ENCODE measurements at places on chromosomes 5 and 9. TPM values are rescaled to one million over a fixed set of nuclear protein-coding genes. Genes with fewer than 3 reads are reported as not detected.

GRCh38 chr5:105978011-105978410 is 1692.7 kb downstream of the EFNA5 start:
- no peak overlapping the region for H3K4me3 ChIP-seq
- H3K4me1 ChIP-seq = no peaks in the 10 kb centered on the region
- H3K27ac ChIP-seq = no peak overlapping the region
- no peaks in the 10 kb centered on the region for H3K36me3 ChIP-seq
- no peaks in the 10 kb centered on the region for H3K27me3 ChIP-seq
- DNase-seq = no peak

DNA sequence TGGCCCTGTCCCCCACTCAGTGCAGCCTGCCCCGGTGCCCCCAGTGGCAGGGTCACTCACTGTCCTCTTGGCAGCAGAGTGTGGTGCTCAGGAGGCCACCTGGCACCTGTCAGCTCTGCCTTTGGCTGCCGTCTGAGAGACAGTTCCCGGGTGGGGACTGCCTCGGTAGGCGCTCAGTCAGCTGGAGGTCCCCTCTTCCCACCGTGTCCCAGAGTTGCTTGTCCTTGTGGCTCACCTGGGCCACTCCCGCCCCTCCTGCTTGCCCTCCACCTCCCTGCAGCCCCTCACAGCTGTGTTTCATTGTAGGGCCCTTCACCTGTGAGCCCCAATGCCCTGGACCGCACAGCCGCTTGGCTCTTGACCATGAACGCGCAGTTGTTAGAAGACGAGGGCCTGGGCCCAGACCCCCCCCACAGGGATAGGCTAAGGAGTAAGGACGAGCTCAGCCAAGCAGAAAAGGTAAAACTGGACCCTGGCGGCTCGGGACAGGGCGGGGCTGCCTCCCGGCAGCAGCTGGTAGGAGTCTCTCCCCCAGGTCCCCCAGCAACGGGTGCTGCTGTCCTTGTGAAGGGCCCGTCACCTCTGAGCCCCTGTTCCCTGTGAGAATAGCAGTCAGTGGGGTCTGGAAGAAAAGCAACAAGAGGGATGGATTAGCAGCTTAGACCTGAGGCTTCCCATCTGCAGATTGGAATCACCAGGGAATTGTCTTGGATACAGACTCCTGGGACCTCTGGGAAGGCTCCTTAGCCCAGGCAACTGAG is 122.7 kb downstream of the DAB2IP start:
- no peak overlapping the region for H3K4me3 ChIP-seq
- peak overlapping the region; percentile 19 for H3K27ac ChIP-seq
- no peaks in the 10 kb centered on the region for H3K4me1 ChIP-seq
- no peaks in the 10 kb centered on the region for H3K27me3 ChIP-seq
- peak; percentile 28 for DNase-seq
- no peaks in the 10 kb centered on the region for H3K36me3 ChIP-seq

- H3K4me3 ChIP-seq = no peak overlapping the region
- H3K27me3 ChIP-seq = no peaks in the 10 kb centered on the region
- H3K36me3 ChIP-seq = no peaks in the 10 kb centered on the region
- DNase-seq = no peak
- H3K4me1 ChIP-seq = no peaks in the 10 kb centered on the region
- no peak overlapping the region for H3K27ac ChIP-seq
Measured at GRCh38 chr9:113720495-113720894, 155.6 kb upstream of the ZNF618 start.

GRCh38 chr9:13382595-13382994 is 103.1 kb upstream of the MPDZ start:
- no peak overlapping the region for H3K4me3 ChIP-seq
- H3K27ac ChIP-seq = no peak overlapping the region
- no peaks in the 10 kb centered on the region for H3K36me3 ChIP-seq
- H3K27me3 ChIP-seq = no peaks in the 10 kb centered on the region
- H3K4me1 ChIP-seq = no peaks in the 10 kb centered on the region

The ADGRD2 gene
- not detected for polyA plus RNA-seq

DNA sequence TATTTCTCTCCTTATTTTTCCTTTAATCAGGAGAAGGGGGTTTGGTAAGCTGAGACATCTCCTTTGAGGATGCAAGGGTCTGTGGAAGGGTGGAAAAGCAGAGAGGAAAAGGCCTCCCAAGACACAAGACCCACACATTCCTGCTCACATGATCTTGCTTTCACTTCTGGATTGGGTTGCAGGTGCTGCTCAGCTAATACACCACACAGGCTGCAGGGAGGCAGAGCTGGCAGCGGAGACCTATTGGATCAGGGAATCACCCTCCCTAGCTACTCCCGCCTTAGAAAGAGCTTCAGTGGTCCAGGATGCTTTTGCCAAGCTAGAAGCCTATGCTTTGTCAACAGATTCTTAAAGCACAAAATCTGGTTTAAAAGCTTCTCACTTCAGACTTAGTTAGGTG is 87.6 kb upstream of the IL33 start:
- H3K4me3 ChIP-seq = no peak overlapping the region
- no peaks in the 10 kb centered on the region for H3K36me3 ChIP-seq
- H3K4me1 ChIP-seq = no peaks in the 10 kb centered on the region
- H3K27me3 ChIP-seq = no peaks in the 10 kb centered on the region

The MCTP1 gene
- polyA plus RNA-seq = 5.0 TPM

DNA sequence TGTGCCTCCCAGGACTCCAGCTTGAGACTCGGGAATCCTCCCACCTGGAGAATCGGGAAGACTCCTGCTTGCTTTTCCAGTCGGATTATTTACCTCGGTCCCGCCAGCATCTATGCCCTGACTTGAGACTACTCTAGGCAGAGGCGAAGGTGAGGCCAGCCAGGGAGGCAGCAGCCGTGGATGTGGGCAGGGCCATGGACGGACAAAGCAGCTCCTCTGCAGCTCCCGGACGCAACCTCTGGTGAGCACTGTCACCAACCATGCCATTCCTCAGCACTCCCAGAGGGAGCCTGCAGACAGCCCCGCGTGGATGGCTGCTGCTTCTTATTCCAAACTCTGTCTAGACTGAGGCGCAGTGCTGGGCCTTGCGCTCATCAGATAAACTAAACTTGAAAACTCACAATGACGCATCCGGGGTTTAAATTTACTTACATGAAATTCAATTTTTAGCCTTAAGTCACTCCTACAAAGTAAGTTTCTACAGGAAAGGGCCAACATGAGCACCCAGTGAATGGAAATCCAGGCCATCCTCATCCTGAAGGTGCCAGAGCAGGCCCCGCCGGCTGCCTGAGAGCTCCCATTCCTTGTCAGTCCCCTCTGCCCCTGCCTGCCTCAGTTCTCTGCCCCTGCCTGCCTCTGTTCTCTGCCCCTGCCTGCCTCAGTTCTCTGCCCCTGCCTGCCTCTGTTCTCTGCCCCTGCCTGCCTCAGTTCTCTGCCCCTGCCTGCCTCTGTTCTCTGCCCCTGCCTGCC is 17.8 kb downstream of the MED10 start:
- no peaks in the 10 kb centered on the region for H3K36me3 ChIP-seq
- no peak for DNase-seq
- no peak overlapping the region for H3K4me3 ChIP-seq
- no peaks in the 10 kb centered on the region for H3K27me3 ChIP-seq
- no peaks in the 10 kb centered on the region for H3K4me1 ChIP-seq

The FOXD4L4 gene
- not detected for polyA plus RNA-seq

The CARTPT gene
- polyA plus RNA-seq = not detected

DNA sequence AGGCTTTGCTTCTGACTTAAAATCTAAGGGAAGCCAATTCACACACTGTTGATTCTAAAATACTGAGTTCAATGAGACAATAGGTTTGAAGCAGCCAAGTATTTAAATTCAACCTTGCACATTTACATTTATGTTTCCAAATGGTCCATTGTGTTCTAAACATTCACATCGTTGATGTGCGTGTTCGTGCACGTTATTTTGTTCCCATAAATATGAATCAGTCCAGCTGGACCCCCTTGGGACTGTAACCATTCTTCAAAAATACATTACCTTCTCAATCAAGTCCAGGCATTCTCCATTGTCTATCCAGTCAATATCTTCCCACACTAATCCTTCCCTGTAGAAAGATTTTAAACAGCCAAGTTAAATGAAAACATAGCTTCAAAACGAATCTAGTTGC is 146.4 kb upstream of the RETREG1 start:
- no peak for DNase-seq
- no peaks in the 10 kb centered on the region for H3K4me1 ChIP-seq
- H3K27ac ChIP-seq = no peak overlapping the region
- H3K36me3 ChIP-seq = no peaks in the 10 kb centered on the region
- H3K27me3 ChIP-seq = no peaks in the 10 kb centered on the region

GRCh38 chr9:83622433-83622938 is 457 bp upstream of the IDNK start:
- H3K4me1 ChIP-seq = no peaks in the 10 kb centered on the region
- peak; percentile 64 for DNase-seq
- H3K4me3 ChIP-seq = peak overlapping the region; percentile 77
- H3K36me3 ChIP-seq = no peaks in the 10 kb centered on the region

DNA sequence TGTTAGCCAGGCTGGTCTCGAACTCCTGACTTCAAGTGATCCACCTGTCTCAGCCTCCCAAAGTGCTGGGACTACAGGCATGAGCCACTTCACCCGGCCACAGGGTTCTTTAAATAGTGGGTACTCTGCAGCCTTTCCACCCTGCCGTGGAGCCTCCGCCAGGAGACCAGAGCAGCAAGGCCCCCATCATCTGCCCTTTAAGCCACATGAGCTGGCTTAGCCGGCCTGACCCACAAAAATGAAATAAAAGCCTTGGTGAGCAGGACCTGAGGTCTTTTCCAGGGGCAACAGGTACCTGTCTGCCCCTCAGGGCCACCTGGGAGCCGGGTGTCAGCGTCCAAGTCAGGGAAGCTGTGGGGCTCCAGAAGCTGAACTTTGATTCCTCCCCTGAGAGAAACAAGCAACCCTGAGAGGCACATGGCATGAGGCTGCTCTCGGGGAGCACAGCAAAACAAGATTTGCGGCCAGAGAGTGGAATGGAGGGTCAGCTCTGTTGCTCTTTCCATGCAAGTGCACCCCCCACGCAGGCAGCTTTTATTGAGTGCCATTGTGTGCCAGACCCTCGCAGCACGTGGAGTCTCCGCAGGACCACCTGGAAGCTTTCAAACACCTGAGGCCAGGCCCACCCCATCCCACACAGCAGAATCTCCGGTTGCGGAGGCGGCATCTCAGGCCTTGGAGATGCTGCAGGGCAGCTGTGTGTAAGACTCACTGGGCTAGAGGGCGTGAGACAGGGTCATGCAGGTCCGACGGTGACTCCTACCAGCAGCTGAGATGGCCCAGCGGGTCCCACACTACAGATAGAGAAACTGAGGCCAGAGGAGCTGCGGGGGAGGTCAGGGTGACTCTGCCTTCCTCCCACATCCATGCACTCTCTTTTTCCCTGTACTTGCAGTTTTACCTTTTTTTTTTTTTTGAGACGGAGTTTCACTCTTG is 4.8 kb upstream of the WNK2 start:
- H3K27me3 ChIP-seq = no peaks in the 10 kb centered on the region
- no peak overlapping the region for H3K4me3 ChIP-seq
- DNase-seq = no peak
- no peaks in the 10 kb centered on the region for H3K36me3 ChIP-seq
- H3K4me1 ChIP-seq = peaks cover 4% of the 10 kb centered on the region
- no peak overlapping the region for H3K27ac ChIP-seq

- no peaks in the 10 kb centered on the region for H3K27me3 ChIP-seq
- DNase-seq = no peak
- H3K4me1 ChIP-seq = no peaks in the 10 kb centered on the region
- no peak overlapping the region for H3K27ac ChIP-seq
Measured at GRCh38 chr9:33178972-33179697, 12.0 kb upstream of the B4GALT1 start.

The RASGEF1C gene
- 0.97 TPM for polyA plus RNA-seq

GRCh38 chr9:101325053-101325452 is 59.8 kb downstream of the BAAT start:
- H3K4me1 ChIP-seq = no peaks in the 10 kb centered on the region
- DNase-seq = no peak
- no peaks in the 10 kb centered on the region for H3K27me3 ChIP-seq

The CACNA1B gene
- polyA plus RNA-seq = 0.02 TPM

GRCh38 chr9:26375448-26375847 is 517.2 kb downstream of the CAAP1 start:
- H3K27me3 ChIP-seq = no peaks in the 10 kb centered on the region
- H3K4me1 ChIP-seq = no peaks in the 10 kb centered on the region
- H3K27ac ChIP-seq = no peak overlapping the region

GRCh38 chr5:134873987-134874830 is at the start of gene TXNDC15:
TSS of gene TXNDC15 (plus strand) at chr5:134874371. CDS start at chr5:134874428, 57 bp downstream.
- H3K4me1 ChIP-seq = peaks cover 6% of the 10 kb centered on the region
- peak within 1 kb of the TSS; percentile 83 for H3K27ac ChIP-seq
- DNase-seq = peak; percentile 92
- H3K36me3 ChIP-seq = no peaks in the 10 kb centered on the region
- H3K4me3 ChIP-seq = peak within 1 kb of the TSS; percentile 75
- H3K27me3 ChIP-seq = no peaks in the 10 kb centered on the region

The F2RL2 gene
- polyA plus RNA-seq = 0.97 TPM

The FOXD4L5 gene
- not detected for polyA plus RNA-seq

DNA sequence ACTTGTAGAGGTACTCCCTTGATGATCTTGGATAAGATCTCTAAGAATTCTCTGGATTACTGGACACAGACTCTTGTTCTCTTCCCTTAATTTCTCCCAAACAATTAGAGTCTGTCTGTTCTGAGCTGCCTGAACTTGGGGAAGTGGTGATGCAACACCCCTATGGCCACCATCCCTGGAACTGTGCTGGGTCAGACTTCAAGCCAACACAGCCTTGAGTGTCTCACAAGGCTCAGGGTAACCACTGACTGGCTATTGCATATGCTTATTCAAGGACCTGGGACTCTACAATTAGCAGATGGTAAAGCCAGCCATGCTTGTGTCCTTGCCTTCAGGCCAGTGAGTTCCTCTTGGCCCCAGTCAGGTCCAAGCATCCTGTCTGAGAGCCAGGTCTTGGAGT is 504.5 kb downstream of the MAN2A1 start:
- no peak overlapping the region for H3K27ac ChIP-seq
- H3K4me1 ChIP-seq = no peaks in the 10 kb centered on the region
- H3K36me3 ChIP-seq = no peaks in the 10 kb centered on the region

Measured in ovary (tissue), 10 donors.